ENCODE measurements at places on chromosomes 1 and 21.

DNA sequence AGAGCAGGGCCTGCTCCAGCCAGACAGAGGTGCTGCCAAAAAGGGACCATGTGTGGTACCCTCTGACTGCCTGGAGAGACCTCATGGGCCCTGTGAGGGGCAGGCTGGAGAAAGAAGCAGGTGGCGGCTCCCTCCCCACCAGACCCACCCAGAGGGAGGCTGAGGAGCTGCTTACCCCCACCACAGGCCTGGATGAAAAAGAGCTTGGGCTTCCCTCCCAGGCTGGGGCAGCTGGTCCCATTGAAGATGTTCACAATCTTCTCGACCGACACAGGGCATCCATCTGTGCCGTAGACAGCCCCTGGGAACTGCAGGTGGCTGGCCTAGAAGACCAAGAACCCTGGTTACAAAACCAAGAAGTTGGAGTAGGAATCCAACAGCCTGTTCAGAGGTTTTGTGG lies 19.6 kb downstream of the CASP9 start:
- DNase-seq: no peak

GRCh38 chr1:173269490-173270230 lies 62.5 kb upstream of the TNFSF4 start:
- no peak for DNase-seq

DNA sequence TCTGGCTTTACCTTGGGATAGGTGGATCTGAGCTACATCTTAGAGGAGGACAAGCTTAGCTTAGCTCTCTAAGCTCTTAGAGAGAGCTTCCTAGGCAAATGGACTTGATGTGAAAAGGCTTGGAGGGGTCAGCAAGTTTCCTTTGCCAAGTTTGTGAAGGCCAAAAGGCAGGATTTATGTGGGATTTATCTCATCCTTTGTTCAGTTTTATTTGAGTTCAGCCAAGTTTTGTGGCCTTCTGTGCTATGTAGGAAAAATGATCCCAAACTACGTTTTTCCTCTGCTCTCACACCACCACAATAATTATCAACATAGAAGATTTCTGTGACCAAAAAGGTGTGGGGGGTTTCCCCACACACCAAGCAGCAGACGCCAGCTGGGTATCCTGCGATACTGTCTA lies 26.0 kb upstream of the RNF11 start:
- no peak for DNase-seq

GRCh38 chr1:113018911-113019310 lies 54.1 kb upstream of the LRIG2 start:
- DNase-seq: no peak
